ENCODE measurements at places on chromosomes 11 and 22.

DNA sequence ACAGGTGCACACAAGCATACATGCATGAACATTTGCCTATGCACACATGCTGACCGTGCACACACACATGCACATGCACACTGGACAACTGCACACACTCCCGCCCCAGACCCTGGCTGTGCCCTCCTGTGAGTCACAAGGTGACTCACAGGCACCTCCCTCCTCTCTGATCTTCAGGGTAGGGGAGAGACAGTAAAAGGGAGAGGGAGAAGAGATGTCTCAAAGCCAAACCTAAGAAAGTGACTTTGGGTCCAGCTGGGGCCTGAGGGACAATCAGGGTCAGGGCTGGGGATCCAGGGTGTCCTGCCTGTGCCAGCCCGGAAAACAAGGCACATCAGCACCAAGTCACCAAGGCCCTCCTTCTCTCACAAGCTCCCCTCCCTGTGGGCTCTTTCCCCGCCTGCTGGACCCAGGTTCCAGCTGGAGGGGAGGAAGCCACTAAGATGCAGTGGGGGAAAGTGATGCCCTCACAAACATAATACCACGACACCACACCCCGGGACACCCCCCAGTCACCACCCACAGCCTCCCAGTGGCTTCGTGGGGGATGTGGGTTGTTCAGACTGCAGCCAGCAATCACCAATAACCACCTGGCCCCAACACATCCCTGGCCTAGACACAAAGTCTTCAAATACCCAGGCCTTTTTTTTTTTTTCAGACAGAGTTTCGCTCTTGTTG lies 39.3 kb downstream of the PDGFB start:
- DNase-seq: no peak

DNA sequence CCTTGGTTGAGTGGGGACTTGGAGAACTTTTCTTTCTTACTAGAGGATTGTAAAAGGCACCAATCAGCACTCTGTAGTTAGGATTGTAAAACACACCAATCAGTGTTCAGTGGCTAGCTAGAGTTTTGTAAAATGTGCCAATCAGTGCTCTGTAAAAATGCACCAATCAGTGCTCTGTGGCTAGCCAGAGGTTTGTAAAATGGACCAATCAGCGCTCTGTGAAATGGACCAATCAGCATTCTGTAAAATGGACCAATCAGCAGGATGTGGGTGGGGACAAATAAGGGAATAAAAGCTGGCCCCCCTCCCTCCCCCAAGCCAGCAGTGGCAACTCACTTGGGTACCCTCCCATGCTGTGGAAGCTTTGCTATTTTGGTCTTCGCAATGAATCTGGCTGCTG lies 5.5 kb upstream of the DRG1 start:
- DNase-seq: no peak

DNA sequence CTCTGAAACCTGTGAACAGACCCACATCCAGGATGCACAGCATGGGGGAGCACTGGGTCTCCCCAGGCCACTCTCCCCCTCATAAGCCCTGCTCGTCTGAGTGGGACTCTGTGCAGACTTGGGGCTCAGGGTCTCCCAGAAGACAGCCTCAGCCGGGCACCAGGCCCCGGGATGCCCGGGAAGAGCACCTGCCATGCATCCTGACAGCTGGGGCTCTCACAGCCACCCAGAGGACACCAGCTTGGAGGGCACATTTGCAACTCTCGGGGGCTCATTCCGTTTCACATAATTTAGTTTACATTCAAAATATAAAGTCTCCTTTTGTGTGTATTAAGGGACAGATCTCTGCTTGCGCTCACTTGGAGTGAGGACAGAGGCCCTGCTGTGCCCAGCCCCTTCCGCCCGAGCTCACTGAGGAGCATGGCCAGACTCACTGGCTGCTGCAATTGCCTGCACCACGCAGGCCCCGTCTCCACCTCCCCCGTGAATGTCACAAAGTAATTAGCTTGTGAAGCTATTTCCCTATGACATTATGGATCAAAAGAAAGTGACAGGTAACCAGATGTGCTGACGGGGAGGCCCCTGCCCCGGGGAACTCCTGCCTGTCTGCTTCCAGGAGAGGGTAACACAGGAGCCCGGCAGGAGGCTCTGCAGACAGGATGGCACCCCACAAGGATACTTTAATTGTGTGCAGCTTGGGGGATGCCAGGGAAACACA lies 275.6 kb downstream of the BRD1 start:
- no peak for DNase-seq

DNA sequence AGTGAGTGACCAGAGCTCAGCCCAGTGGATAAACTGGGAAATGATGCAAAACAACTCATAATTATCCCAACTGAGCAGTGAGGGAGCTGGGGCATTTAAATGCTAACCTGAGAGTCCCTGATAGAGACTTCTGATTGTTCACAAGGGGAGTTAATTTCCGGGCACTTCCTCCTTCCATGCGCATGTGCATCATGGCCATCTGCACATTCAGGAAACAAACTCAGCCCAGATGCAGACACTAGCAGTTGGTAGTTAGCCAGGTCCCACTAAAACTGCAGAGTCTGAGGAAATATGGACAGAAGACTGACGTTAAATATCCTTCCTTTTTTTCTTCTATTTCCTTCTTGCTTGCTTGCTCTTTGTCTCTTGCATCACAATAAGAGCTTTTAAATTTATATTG lies 852.1 kb upstream of the LRRC4C start:
- no peak for DNase-seq

DNA sequence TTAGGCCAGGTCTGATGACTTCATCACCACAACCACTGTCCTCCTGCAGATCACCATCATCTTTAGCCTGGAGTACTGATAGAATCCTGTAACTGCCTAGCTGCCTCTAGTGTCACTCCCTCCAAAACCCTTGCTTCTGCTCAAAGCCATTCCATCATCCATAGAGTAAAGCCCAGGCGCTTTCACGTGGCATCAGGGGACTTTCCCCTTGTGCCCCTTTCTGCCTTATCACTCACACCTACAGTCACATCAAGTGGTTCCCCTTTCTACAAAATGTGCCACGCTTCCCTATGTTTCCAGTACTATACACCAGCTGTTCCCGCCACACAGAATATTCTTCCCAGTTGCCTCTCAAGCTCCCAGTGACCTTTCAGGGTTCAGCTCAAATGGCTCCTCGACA lies 75.9 kb downstream of the MN1 start:
- no peak for DNase-seq

GRCh38 chr11:3123761-3124733 lies 41.1 kb downstream of the OSBPL5 start:
- DNase-seq: no peak

DNA sequence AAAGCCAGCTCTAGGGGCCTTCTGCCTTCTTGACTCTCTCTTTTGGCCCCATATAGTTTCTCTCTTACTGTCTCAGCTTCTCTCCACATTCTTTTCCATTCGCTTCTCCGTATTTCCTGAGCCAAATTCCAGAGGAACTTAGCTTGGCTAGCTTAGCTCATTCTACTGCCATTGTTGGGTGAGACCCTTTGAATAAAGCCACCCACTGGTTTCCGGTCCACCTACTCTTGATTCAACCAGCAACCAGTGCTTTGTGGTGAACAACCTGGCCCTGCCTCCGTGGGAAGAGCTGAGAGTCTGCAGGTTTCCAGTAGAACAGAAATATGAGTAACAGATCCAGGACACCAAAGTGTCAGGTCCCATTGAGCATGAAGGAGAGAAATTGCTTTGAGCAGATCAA lies 81.3 kb upstream of the ARHGAP20 start:
- DNase-seq: no peak

DNA sequence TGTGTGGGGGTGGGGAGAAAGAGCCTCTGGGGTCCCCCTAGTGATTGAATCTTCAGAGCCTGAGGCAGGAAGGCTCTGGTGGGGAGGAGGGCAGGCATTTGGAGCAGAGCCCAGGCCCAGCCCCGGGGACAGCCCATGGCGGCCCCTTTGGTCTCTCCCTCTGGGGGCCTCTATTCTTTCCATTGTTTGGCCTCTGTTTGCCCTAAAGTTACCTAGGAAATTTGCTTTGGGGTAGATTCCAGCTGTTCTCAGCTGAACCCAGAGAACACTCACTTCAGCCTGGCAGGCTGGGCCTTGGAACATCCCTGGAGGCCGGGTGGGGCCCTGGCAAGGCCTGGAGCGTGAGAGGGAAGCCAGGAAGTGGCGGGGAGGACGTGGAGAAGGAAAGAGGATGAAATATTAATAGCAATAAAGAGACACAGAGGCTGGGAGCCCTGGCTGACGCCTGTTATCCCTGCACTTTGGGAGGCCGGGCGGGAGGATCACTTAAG lies 22.9 kb upstream of the A4GALT start:
- DNase-seq: no peak

DNA sequence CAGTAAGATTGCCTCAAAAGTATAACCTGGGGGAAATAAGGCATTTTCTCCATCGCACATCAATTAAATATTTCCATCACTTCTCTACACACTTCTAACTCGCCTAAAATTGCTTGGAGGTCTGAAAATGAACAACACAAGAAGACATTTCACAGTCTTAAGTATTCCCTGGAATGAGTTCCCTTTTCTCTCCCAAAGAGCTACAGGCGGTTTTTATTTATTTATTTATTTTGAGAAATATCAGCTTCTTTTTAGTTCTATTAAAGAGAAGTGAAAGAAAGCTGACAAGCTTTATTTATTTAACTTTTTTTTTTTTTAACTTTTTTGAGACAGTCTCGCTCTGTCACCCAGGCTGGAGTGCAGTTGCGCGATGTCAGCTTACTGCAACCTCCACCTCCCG lies 11.5 kb upstream of the PARVB start:
- no peak for DNase-seq

DNA sequence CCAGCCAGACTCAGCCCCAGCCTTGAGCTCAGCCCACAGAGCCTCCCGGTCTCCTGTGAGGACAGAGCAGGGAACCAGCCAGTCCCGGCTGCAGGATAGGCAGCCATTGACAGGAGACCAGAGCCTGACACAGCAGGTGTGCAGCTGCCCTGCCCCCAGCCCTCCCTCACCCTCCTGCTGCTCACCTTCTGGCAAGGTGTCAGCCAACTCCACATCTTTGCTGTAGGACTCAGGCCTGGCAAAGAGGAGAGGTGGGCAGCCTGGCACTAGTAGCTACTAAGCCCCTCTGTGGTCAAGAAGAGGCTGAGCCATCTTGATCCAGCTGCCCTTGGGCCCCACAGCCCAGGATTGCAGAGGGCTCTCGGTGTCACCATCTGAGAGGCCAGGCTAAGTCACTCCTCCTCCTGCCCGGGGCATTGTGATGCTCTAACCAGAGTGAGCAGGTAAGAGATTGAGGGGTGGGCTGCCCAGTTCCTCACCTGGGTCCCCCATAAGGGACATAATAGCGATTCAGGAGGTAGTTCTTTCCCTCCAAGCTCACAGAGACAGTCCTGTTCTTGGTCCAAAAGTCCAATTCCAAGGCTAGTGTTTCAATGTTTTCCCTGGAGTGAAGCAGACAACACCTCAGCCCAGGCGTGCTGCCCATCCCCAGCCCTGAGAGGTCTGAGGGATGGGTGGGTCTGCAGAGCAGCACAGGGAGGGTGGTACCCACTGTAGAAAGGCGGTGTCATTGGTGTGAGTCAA lies 18.6 kb downstream of the TREH start:
- DNase-seq: no peak

Data from caudate nucleus (tissue), 63 donors.